ENCODE measurements at places on chromosomes 5 and 9.
A peak's percentile ranks its signal among the peaks of the same experiment; 100 is the strongest.

GRCh38 chr9:5510360-5510931 is at the start of gene PDCD1LG2:
TSS of gene PDCD1LG2 (plus strand) at chr9:5510531. CDS start at chr9:5522547, 12,016 bp downstream.
- no peak for DNase-seq

GRCh38 chr9:96376891-96377874 is 6.3 kb downstream of the SLC35D2 start:
- DNase-seq: no peak

DNA sequence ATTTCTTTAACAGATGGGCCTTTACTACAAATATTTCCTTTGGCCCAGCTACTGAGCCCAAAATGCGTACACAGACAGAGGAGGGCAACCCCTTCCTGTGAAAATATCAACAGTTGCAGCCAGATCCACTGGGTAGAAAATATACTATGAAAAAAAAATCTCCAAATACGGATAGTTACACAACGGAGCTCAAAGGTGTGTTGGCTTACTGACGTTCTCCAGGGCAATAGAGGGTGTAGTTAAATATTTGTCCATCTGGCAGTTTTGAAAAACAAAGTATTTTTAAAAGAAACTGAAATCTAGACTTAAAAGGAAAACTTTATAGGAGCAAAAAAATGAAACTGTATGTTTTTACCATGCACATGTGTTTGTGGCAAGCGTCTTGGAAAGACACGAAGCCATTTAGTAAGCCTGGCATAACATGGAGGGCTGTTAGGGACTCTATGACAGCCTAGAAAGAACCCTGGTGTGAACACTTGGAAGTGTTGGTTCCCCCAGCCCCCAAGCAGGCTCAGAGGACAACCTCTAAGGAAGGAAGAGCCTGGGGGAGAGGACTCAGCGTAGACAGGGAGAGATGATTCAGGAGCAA is 157.8 kb upstream of the TRPM3 start:
- no peak for DNase-seq

GRCh38 chr9:21455320-21455719 is 15.1 kb downstream of the IFNA1 start:
- no peak for DNase-seq

DNA sequence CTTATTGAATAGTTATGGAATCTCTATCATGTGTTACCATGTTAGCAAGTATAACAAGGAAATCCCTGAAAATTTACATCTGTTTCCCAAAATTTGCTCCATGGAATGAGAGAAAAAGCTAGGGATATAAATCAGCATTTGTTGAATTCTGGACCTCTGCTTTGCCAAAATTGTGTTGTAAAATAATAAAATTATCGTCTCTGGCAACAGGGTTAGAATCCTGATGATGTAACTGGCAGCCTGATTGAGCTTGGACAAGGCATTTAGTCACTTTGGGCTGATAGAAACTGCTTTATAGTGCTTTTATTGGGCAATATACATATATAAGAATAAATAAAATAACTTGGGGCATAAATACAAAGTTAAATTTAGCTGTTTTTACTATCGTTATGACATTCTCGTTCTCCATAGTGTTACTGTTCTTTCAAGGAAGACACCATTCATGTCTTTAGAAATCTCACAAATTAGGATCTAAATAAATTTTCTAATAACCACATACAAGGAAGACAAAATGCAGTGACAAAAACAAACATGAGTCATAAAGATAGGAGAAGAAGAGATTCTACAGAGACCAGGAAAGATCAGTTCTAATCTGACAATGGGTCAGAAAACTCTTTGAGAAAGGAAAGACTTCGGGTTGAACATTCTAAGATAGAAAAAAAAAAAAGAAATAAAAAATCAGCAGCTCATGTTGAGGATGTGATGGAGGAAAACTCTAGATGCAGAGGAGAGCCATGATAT is 145.0 kb upstream of the CDH10 start:
- no peak for DNase-seq

DNA sequence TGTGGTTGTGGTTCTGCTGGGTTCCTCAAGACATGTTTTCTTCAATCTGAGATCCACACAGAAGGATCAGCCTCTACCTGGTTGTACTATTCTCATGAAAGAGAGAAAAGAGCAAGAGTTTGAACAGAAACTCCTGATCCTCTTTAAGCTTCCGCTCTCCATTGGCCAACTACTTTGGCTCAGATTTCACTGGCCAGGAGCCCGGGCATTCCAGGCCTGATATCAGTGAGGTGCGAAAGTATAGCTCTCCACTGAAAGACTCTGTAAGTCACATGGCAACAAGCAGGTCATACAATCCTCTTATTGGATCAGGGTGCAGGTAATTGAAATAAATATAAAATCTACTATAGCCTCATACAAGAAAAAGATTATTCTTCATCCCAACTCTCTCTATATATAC is 920.5 kb downstream of the TLE4 start:
- no peak for DNase-seq

- DNase-seq: no peak
These were observed 482.2 kb upstream of the KIF2A start for GRCh38 chr5:61823781-61824180.

GRCh38 chr9:118268046-118268445 is 563.8 kb downstream of the TLR4 start:
- DNase-seq: no peak

DNA sequence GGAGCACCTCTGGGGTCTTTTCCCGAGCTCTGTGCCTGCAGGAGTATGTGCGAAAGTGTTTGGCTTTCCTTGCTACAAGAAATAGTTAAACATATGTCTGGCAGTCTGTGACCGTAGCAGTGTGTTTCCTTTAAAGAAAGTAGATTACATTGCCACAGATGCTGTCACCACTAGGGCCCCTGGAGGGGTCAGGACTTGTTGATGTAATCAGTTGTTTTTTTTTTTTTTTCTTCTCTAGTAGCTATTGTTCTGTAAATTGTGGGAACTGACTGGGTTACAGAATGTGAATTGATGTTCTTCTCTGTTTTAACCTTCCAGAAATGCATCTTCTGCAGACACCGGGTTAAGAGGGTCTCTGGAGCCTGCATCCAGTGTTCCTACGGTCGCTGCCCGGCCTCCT is 345.6 kb downstream of the KDM4C start:
- no peak for DNase-seq

GRCh38 chr5:77209495-77210090 is 887 bp upstream of the PDE8B start:
- DNase-seq: no peak

DNA sequence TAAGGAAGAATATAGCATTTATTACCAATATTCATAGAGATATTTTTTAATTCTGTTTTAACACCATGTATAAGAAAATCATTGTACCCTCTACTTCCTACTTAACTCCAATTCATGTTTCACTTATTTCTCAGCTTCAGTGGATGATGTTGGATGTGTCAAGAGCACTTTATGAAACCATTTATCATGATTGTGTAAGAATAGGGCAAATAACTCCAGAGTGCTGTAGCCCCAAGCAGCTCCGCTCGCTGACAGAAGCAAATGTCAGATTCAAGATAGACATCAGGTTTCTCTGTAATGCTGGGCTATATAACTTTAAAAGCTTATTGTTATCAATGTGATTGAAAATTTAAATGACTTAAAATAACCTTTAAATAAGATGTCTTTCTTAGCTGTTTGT is 50.4 kb downstream of the MAST4 start:
- DNase-seq: no peak

DNA sequence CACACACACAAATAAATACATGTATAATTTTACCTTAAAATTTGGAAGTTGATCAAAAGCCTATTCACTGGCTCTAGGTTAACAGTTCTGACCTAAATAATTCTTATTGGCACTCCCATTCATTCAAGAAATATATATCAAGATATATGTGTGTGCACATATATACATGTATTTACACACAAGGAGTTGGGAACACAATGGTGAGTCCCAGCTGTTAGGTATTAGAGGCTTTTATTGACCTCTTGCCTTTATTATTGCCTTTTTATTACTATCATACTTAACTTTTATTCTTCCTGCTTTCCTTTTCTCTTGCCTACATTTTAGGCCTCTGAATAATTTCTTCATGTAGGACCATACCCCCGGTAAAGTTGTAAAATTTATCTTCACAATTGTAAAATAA is 25.0 kb downstream of the CCDC152 start:
- DNase-seq: no peak

DNA sequence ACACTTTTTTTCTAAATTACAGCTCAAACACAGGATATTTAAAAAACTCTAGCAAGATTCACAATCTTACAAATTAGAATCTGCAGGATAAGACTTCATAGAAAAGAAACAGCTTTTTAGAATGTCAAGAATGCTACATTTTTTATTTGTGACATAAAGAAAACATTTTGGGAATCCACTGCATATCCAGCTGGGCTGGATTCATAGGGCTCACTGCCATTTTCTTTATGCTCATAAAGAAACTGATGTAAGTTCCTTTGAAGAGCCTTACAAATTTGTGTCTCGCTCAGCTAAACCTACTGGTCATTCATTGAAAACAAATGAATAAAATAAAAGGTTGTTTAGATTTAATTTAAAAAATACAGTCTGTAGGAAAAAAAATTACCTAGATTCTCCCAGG is 332.3 kb downstream of the TRPM3 start:
- DNase-seq: no peak

DNA sequence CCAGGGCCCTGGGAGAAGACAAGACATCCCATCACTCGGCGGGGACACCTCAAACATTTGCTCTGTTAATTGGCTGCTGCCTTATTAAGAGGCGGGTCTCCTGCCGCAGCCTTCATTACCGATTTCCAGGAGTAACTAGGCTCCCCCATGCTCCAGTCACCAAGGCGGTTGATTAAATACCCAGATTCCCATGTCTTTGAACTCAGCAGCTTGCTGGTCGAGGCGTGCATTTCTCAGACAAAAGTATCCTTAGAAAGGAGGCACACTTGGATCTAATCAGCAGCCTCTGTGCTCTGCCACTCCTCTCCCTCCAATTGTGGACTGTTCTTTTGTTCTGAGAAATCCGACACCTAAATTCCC is 228.8 kb downstream of the FSTL4 start:
- no peak for DNase-seq

DNA sequence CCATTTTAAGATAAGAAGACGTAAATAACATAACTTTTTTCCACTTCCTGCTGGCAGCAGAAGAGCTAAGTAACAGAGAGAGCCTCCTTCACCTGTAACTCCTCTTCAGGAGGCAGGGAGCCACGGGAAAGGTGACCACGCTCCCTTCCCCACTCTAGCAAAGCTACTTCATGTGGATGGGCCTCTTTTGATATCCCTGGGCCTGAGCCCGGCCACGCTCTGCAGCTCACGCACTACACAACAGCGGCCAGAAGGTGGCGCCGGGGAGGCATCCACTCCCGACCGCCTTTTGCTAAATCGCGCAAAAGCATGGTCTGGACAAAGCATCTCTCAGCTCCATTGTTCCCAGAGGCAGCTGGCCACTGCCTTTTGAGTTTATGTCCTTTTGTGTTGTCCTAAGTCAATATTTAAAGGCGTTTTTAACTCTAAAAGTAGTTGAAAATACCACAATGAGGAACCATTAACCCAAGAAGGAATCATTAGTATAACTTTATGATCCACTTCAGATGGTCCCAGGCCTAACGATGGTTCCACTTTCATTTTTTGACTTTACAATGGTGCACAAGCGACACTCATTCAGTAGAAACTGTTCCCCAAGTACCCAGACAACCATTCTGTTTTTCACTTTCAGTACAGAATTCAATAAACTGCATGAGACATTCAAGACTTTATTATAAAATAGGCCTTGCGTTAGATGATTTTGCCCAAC is 23.6 kb downstream of the CMBL start:
- DNase-seq: peak; percentile 80

DNA sequence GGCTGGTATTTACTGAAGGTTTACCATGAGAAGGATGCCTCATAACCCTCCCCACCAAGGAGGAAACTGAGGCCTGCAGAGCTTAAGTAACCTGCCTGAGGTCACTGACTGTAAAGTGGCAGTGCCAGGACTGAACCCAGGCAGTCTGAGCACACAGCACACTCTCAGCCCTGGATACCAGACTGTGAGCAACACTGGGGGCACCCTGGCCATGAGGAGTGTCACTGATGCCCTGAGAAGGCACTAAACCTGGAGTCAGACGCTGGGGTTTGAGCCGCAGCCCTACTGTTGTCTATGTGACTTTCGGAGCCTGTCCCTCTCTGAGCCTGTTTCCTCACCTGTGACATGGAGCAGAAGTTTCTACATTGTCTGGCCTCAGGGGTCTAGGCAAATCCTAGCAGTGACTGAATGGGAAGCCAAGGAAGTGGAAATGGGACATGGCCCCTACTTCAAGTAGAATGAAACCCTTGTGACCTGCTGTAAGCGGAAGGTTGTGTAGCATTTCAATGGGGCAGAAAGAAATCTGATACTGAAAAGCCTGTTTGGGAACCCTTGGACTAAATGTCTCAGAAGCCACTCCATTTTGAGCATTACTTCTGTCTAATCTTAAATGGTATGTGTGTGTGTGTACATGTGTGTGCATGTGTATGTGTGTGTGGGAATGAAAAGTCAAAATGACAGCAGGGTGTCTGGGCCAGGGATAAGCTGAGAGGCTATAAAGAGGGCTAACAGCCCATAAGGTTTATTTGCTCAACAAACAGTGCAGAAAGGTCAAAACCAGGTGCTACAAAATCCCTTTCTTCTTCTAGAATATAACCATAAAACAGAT is 36.0 kb downstream of the B4GALT1 start:
- no peak for DNase-seq

DNA sequence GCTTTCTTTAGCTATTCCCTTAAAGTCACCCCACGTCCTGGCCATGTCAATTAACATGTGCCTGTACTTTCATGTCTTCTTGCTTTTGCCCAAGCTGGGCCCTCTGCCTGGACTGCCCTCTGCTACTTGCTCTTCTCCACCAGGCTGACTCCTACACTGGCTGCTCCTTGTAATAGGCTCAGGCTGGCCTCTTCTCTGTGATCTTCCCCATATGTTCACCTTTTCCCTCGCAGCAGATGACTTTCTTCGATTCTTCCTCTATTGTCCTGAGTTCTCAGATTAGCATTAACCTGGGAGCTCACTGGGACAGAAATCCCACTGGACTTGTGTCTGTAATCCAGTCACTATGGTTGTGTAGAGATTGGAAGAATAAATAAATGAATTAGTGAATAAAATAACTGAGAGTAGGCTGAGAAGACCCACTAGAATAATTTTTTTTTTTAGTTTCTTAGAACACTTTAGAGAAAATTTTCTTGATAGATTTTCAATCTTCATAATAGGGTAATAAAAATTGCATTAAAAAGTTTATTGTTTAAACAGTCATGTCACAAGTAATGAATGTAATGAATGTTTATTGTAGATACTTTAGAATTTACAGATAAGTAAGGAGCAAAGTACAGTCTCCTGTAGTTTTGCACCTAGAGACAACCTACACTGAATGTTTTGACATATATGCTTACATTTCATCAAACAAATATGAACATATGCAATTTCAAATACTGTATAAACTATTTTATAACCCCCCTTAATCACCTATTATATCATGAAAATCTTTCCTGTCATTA is 47.4 kb upstream of the TNFSF15 start:
- DNase-seq: no peak

DNA sequence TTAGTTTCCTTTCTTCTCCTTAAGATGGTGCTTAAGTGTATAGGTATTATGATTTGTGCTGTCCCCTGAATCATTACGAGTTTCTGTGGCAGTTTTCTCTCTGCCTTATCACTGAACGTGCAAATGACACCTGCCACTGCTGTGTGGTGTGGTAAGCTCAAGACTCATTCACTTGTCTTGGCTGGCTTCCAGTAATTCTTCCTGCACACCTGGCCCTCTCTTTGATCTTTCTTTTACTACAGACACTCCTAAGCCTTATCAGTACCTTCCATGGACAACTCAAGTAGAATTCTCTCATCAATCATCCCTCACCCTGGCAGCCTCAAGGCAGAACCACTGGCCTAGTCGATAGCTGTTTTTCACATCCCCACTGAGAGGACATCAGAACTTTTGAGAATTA is 82.6 kb upstream of the ADAMTS19 start:
- no peak for DNase-seq
